Stimulated activated CD4-positive, alpha-beta T cell treated with anti-CD3 and anti-CD28 coated beads, TNF-alpha, amount 100 ng/mL, for 1 hour (primary cell): ENCODE measurements at places on chromosomes 12 and 14.
A peak's percentile ranks its signal among the peaks of the same experiment; 100 is the strongest.

GRCh38 chr12:113802000-113802749, 163.9 kb downstream of the RBM19 start:
- no peak for DNase-seq

DNA sequence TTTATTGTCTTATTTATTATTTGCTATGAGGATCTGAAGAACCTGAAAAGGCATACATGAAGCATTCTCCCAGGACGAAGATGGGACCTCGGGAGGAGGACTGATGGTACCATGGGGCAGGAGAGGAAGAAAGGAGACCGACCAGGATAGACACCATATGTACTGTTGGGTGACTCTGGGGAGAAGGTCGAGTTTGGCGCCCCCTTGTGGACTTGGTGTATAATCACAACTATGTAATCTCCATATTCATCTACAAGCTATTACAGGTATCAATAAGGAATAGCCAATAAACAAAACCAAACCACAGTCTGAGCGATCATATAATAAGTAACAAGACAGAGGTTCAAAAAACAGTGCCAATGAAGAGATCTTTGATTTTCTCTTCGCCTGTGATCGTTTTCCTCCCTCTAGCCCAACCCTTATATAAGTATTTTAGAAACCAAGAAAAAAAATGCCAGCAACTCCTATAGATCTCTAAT, 139.1 kb downstream of the SPTSSA start:
- DNase-seq: peak; percentile 36

- no peak for DNase-seq
Observed at GRCh38 chr14:105503296-105503640, 12.2 kb downstream of the TEDC1 start.

DNA sequence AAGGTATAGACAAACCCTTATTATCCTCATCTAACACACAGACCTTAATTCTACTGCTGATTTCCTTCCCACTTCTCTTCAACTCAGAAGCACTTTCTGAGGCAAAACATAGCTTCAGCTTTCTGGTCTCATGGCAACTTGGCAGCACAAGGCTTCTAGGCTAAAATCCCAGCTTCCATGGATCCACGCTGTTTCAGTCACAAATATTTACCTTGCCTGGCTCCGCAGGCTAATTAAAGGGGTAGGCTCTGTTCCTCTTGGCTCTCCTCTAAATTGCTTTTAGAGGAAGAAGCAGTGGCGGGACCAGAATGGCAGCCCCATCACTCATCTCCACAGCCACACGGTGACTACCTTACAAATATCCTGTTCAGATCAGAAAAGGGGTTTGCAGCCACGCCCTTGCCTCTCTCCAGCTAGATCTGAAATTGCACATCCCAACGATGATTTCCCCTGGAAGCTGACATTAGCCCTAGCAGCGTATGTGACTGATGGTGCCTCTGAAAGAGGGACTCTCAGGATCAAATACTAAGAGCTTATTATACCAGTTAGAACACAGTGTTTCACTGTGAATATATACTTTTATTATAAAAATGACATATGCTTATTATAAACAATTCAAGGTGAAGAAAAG, 221.5 kb upstream of the NUDT4 start:
- DNase-seq: no peak

GRCh38 chr12:26939953-26940352, 1.7 kb downstream of the FGFR1OP2 start:
- no peak for DNase-seq

GRCh38 chr14:85071447-85071846, 458.5 kb upstream of the FLRT2 start:
- DNase-seq: no peak

DNA sequence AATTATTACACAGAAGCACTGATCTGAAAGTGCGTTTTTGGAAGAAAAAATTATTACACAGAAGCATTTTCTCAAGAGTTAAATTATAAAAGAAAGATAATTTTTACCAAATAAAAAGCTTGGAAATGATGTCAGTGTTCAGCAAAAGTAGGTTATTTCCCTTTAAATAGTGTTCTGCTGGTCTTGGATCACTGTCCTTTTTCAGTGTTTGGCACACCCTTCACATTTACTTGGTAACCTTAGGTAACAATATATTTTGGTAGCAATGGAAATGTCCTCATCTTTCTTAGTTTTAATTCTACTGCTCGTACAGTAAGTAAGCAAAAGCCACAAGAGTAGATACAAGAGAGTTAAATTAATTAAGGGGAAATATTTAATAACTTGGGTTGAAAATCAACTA, 40.3 kb downstream of the FERMT2 start:
- DNase-seq: no peak

DNA sequence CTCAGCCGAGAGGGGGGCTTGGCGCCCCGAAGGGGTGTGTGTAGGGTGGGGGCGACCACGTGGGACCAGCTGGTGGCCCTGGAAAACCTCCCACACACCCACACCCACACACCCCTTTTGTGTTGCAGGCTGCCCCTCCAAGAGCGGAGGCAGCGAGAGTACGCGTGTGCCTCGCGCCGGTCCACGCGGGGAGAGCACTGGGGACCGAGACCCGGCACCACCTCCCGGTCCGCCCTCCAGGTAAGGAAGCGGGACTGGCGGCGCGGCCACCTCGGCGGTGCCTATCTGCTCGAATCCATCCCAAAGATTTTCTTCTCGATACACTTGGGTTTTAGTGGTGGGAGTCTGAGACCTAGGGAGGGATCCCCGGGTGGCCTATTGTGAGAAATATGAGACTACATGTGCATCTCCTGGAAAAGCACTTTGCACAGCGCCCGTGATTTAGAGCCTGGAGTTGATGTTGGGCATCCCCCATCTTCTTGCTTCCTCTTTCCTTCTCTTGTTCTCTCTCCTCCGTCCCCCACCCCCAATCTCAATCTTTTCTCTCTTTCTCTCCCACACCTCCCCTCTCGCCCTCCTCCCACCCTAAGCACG, 393 bp downstream of the SYT1 start:
- no peak for DNase-seq

DNA sequence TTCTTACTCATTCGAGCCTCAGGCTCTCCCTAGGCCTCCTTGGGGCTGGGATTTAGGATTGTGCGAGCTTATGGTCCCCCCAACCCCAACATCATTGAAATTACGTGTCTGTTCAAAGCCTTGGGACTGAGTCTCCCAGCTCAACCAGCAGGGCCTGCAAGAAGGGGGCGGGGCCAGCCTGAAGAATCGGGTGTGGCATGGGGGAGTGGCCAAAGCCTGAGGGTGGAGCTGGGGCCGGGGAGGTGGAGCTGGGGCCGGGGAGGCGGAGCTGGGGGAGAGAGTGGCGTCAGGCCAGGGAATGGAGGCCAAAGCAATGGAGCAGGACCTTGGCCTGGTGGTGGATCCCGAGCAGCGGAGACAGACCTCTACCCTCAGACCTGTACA, 24.3 kb upstream of the HSPB8 start:
- no peak for DNase-seq
